ENCODE measurements at places on chromosomes 6 and 20. TPM values are rescaled to one million over a fixed set of nuclear protein-coding genes. Genes with fewer than 3 reads are reported as not detected.

- no peak overlapping the region for H3K27ac ChIP-seq
- H3K36me3 ChIP-seq = no peaks in the 10 kb centered on the region
- no peak overlapping the region for H3K4me3 ChIP-seq
- DNase-seq = no peak
Observed at GRCh38 chr6:38417521-38417920, 222.2 kb downstream of the BTBD9 start.

DNA sequence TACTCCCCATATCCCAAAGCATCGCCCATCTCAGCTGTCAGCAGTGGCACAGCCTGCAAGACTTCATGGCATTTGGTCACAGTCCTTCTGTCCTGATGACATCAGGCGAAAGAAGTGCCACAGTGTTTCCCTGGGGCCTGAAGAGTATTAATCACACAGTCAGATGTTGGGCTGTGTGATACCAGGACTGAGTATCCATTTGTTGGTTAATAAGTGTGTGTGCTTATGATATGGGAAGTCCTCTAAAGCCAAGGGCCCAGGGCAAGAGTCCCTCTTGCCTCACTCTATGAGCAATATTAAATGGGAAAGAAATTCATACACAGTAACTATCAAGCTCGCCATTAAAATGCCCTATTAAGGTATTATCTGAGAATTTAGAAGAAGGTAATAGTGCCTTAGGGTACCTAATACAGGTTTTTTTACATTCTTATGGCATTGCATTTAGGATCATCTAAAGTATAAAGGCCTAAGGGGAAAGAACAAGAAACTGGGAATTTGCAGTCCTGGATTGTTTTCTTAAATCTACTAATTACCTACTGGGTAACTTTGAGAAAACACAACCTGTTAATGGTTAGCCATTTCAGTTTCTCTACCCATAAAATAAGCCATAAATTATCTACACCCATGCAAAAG is 204.1 kb upstream of the PREP start:
- H3K27ac ChIP-seq = no peak overlapping the region
- no peaks in the 10 kb centered on the region for H3K27me3 ChIP-seq
- no peak for DNase-seq
- no peak overlapping the region for H3K4me3 ChIP-seq

DNA sequence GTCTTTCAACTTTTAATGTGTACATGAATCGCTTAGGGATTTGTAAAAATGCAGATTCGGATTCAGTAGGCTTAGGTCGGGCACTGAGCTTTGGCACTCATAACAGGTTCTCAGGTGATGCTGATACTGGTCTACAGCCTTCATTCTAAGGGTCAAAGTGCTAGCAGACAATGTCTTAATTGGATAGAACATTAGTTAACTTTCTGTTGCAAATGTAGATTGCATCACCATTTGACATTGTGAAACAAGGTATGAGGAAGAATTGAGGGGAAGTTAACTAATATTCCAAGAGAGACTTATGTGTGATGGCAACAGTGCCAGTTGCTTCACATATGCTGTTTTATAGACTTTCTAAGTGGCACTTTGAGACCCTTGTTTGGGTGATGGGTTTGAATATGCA is 86.9 kb downstream of the MLIP start:
- H3K27me3 ChIP-seq = peaks cover 2% of the 10 kb centered on the region
- no peaks in the 10 kb centered on the region for H3K36me3 ChIP-seq
- no peak overlapping the region for H3K27ac ChIP-seq
- H3K4me1 ChIP-seq = no peaks in the 10 kb centered on the region
- no peak overlapping the region for H3K4me3 ChIP-seq
- DNase-seq = no peak

Gene C6orf15
- not detected for polyA plus RNA-seq

Gene SLC32A1
- polyA plus RNA-seq = not detected
